ENCODE measurements at places on chromosomes 2 and 18.

GRCh38 chr18:5503740-5504139, 40.1 kb downstream of the EPB41L3 start:
- DNase-seq = no peak

GRCh38 chr2:33602201-33602830, 3.2 kb upstream of the FAM98A start:
- no peak for DNase-seq

DNA sequence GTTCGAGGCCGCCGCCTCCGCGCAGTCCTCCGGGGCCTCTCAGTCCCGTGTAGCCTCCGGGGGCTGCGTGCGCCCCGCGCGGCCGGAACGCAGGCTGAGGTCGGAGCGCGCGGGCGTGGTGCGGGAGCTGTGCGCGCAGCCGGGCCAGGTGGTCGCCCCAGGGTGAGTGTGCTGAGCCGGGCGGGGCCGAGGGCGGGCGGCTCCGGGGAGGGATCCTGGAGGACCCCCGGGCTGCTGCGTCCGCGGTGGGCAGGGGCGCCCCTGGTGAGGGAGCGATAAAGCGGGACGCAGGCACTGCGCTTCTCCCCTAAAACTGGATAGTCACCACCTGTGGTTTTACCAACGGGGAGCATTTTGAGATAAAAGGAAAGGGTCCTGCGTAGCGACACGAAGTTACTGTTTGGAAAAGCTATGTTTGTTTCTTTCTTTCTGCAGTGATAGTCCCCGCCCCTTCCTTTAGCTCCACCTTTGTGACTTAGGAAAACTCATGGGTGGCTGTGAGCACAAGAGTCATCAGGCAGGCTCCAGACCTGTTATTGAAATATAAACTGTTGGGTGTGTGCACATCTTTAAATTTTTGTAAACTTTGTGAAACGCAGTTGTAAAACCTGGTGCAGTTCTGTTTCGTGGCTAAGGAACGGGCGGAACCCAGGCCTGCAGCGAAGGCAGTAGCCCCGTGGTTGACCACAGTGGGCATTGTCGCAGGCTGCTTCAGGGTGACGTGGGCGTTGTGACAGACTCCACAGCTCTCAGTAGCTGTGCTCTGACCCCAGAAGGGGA, 687 bp downstream of the CTDP1 start:
- no peak for DNase-seq

- no peak for DNase-seq
These were observed 166.2 kb downstream of the RBM43 start for GRCh38 chr2:151095463-151095862.

GRCh38 chr2:203625701-203626100, 80.7 kb upstream of the CD28 start:
- DNase-seq = no peak

- DNase-seq = no peak
These were observed 15.6 kb downstream of the HRH4 start for GRCh38 chr18:24475926-24476589.

DNA sequence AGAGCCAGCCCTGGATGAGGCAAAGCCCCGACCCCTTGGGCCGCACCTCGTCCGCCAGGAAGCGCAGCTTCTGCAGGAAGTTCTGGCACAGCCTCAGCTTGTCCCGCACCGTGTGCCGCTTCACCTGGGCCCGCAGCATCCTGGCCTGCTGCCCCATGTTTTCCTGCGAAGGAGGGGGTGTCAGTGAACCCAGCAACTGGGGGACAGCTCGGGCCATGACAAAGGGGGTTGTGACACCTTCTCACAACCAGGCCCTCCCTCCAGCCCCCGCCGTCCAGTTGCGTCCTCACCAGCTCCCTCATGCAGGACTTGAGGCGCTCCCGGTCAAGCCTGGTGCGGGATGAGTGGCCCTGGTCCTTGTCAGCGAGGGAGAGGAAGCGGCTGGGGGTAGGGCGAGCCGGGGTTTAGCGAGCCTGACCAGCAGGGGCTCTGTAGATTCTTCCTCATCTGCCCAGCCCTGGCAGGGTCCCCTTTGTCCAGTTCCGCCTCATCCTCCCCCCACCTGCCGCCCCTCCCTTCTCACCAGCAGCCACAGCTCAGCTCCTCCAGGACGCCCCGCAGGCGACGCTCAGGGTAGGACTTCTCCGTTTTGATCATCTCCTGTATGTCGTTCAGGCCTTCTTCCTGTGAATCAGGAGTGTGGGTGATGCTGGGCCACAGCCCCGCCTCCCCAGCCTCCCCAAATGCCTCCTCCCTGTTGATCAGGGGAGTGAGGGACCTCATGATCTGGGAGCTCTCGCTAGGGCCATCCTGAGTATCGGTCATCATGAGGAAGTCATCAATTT, 606 bp downstream of the OTOF start:
- DNase-seq = no peak

DNA sequence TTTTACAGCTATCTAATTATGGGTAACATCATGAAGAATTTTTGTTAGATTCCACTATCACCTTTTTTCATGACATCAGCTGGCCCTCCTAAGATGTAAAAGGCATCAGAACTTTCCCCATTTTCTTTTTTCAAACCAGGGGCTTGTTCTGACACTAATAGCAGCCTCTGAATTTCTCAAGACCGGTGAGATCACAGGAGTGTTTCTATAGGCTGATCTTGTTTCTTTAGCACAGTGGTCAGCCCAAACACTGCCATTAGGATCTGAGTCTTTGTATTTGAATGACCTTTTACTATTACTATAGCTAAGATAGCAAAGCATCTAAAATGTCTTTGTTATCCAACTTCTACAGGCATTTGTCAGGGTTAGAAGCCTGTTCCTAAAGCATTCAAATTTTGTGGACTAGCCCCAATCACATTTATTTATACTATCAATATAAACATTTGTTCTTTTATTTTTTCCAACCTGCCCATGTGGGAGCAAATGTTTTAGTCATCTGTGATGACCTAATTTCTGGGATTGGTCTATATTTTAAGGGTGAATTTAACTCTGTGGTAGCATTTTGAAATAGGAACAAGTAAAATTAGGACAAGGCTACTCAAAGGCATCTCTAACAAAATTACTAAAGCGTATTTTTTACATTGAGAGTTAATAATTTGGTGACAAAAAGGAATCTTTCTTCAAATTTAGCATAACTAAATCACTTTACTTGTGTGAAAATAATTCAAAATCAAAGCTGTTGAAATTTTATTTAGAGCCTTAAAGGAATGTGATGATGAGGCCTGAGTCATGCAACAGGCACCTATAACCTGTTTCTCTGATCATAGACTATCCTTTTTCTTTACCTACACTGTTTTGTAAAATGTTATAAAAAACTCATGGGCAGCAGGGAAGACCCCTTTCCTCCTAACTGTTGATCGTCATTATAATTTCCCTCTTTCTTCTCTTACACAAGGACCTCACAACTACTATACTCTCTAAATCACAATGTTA, 39.3 kb downstream of the ZAP70 start:
- DNase-seq = no peak

- DNase-seq = no peak
These were observed 92.8 kb upstream of the MSH2 start for GRCh38 chr2:47309952-47310800.

DNA sequence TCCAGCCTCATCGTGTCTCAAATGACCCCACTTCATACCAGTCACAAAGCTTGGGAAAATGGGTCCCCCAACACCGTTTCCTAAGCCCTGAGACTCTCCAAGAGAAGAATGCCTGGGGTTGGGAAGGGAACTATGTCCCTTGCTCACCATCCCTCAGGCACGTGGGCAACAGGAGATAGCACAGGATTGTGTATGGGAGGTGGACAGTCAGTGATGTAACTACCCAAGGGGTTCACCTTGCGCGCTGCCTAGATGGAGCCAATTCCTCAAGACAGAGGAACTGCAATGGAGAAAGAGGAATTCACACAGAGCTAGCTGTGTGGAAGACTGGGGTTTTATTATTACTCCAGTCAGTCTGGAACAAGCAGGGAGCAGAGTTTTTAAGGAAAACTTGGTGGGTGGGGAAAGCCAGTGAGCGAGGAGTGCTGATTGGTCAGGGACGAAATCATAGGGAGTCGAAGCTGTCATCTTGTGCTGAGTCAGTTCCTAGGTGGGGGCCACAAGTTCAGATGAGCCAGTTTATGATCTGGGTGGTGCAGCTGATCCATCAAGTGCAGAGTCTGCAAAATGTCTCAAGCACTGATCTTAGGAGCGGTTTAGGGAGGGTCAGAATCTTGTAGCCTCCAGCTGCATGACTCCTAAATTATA, 13.8 kb upstream of the CXCR1 start:
- no peak for DNase-seq

DNA sequence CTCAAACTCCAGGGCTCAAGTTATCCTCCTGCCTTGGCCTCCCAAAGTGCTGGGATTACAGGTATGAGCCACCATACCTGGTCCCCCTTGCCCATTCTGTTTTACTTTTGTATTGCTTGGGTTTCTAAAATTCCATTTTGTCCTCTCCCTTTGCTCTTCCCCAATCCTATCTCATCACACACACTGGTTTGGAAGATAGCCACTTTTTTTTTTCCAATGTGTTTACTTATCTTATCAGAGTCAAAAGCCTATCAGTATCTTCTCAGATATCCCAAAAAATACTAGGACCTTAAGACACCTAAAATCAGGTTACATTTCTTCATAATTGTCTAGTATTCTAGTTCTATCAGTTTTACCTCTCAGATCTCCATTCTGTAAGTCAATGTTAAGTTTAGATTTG, 56.1 kb downstream of the MSH2 start:
- DNase-seq = no peak

- no peak for DNase-seq
These were observed 50.8 kb downstream of the PIAS2 start for GRCh38 chr18:46866523-46866922.
